ENCODE measurements at places on chromosomes 16 and 17.
A peak's percentile ranks its signal among the peaks of the same experiment; 100 is the strongest.

DNA sequence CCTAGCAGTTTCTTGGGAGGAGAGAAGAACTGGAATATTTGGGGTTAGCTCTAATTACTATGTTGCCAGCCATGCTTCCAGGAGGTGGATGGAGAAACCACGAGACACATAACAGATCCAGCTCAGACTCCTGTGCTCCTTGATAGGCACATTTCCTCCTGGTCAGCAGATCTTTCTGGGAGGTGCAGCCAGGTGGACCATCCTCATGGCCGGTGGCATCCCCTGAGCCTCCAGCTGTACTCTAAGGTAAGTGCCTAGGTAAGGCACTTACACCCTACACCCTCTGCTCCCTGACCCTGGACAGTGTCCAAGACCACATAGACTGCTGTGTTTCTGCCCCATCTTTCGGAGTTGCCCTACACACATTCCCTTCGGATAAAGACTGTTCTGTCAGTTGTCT is 27.1 kb upstream of the N4BP1 start:
- DNase-seq = no peak

DNA sequence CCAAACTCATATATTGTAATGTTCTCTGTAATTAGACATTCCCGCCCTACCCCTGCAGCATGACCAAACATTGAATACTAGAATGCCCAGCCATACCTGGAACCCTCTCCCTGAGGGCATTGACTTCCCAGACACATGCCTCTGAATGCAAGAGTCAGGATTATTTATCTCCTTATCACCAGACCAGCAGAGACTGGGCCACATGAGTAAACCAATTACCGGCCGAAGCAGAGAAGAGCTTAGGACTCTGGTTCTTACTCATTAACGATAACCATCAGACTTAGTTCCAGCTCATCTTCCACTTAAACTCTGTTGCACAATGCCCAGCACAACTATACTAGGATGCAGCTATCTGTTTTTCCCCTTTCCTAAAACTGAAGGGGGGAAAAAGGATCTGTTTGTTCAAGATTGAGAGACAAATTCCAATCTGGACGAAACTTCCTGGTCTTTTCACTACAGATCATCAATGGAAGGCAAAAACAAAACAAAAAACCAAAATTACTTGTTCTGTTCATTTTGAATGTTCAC is 88.2 kb upstream of the CORO6 start:
- DNase-seq = no peak

DNA sequence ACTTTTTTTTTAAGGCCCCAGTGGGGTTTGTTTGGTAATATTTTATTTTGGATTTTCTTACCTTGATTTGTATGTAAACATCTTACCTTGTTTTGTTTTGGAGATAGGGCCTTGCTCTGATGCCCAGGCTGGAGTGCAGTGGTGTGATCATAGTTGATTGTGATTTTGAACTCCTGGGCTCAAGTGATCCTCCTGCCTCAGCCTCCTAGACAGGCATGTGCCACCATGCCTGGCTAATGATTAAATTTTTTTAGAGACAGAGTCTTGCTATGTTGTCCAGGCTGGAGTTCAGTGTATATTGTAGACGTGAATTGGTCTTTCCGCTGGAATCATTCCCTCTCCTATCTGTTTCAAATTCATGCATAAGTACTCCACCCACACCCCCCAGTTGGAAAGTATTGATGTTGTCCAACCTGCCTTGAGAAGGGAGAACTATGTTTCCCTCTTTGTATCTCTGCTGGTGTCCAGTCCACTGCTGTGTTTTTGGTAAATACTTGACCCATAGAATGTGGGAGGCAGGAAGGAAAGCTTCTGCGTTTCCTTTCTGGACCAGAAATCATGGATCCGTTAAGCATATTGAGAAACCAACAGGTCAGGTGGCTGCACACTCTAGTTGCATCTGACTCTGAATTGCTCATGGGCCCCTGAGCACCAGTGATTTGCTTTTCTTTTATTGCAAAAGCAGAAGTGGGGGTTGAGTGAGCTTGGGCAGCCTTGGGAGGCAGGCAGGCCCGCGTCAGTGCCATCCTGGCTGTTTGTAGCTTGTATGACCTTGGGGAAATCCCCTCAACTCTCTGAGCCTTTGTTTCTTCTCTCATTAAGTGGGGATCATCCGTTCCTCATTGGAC is 25.0 kb downstream of the RMI2 start:
- no peak for DNase-seq

DNA sequence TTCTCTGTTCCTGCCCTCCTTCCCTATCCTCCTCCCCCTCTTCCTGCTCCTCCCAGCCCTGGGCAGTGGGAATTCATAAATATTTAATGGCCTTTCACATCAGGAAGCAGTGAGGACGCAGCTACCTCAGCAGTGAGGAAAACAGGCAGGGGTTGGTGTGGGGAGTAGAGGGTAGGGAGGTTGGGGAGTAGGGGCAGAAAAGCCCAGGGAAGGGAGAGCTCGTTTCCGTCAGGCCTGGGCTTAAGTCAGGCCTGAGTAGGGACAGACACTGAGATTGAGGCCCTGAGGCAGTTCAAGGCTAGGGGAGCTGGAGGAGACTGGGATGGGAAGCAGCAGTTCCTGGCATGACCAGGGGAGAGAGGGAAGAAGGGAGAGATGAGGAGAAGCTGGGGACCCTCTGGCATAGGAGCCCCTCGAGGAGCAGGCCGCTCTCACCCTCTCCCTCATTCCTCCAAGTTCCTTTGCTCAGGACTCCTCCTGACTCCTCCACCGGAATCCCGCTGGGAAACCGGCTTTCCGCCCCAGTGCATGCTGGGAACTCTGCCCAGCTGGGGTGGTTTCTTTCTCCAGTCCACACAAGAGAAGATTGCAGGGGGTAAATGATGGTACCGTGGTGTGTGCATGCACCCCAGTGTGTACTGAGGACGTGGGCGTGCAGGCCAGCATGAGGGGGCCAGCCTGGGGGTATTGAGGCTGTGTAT is 6.2 kb downstream of the SAMD14 start:
- peak; percentile 25 for DNase-seq

GRCh38 chr17:9421525-9421924 is 154.1 kb downstream of the STX8 start:
- no peak for DNase-seq

DNA sequence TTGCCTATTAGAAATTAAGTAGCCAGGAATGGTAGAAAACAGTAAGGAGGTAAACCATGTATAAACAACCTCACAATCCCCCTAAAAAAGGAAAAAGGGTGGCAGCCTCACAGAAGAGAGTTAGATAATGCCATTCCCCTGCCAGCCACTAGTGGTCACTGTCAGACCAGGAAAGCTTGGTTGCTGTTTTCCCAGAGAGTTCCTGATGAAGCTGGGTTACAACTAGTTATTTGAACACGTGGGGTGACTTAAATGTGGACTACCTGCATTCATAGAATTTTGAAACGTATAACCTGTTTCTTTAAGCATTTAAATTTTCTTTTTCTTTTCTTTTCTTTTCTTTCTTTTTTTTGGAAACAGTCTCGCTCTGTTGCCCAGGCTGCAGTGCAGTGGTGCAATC is 5.8 kb downstream of the GPRC5C start:
- DNase-seq = peak; percentile 24

All from NCI-H2171 treated with DMSO at 0.1 percent for 48 hours (cell line).